ENCODE measurements at places on chromosomes 2 and 18.
A peak's percentile ranks its signal among the peaks of the same experiment; 100 is the strongest.

- no peak for DNase-seq
These were observed 102.7 kb downstream of the CDCA7 start for GRCh38 chr2:173457366-173457765.

- DNase-seq: peak; percentile 21
These were observed 47.1 kb upstream of the SELENOI start for GRCh38 chr2:26298638-26299393.

- DNase-seq: no peak
These were observed 67.2 kb upstream of the FRZB start for GRCh38 chr2:182933629-182934028.

- DNase-seq: no peak
These were observed 73.4 kb downstream of the TWIST2 start for GRCh38 chr2:238921259-238921658.

DNA sequence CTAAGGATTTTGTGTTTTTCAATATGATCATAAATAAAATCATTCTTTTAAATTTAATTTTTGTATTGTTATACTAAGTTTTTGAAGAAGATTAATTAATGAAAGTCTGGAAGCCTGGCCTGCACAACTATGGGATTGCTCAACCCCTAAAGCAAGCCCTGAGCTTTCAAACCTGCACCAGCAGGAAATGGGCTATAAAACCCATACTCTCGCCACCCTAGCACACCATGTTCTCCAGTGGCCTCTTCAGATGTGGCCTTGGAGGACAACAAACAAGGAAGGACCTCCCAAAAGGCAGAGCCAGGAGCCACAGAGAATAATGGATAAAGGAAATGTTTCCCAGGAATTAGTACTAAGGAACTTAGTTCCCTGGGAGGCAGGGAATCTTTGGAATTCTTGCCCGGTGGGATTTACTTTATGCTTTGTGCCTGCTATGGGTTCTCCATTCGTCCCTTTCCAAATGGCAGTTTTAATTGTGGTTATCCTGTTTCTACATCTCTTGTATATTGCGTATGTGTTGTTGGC lies 212.5 kb downstream of the ZFP36L2 start:
- DNase-seq: no peak

- no peak for DNase-seq
These were observed 49.0 kb upstream of the TMEM87B start for GRCh38 chr2:112006076-112006410.

DNA sequence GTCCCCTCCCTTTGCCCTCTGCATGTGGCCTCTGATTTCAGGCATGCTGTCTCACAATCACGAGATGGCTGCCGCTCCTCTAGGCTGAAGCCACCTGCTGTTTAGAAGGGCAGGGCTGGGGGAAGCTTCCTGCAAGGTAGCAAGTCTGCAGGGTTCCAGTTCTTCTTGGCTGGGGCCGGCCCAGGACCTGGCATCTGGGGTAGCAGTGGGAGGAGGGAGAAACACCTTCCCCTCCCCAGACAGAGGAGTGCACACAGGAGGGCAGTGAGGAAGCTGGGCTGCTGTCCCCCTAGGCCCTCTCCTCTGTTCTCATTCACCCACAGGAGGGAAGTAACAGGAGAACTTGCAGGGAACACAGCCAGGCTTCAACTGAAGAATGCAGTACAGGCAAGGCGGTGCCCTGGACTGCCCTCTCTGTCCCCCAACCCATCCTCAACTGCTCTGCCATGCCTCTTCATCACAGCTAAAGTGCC lies 345.9 kb upstream of the HS6ST1 start:
- no peak for DNase-seq

DNA sequence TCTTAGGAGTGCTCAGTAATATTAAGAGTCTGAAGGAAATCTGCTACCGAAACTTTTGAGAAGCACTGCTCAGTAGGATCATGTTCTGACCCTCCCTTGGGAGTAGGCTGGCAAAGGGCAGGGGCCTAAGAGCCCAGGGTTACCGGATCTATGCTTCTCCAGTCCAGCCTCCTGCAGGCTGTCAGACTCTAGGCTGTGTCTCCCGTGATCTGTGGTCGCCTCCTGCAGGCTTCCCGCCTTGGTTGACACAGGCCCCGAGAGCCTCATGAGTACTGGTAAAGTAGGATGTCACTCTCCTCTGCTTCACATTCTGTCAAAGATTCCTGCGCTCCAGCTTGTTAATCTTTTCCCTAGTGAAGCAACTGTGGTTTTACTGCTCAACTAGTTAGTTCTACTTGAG lies 647.8 kb upstream of the RAB6C start:
- DNase-seq: no peak

- peak; percentile 71 for DNase-seq
These were observed 6.0 kb upstream of the INPP5D start for GRCh38 chr2:233053928-233054784.

DNA sequence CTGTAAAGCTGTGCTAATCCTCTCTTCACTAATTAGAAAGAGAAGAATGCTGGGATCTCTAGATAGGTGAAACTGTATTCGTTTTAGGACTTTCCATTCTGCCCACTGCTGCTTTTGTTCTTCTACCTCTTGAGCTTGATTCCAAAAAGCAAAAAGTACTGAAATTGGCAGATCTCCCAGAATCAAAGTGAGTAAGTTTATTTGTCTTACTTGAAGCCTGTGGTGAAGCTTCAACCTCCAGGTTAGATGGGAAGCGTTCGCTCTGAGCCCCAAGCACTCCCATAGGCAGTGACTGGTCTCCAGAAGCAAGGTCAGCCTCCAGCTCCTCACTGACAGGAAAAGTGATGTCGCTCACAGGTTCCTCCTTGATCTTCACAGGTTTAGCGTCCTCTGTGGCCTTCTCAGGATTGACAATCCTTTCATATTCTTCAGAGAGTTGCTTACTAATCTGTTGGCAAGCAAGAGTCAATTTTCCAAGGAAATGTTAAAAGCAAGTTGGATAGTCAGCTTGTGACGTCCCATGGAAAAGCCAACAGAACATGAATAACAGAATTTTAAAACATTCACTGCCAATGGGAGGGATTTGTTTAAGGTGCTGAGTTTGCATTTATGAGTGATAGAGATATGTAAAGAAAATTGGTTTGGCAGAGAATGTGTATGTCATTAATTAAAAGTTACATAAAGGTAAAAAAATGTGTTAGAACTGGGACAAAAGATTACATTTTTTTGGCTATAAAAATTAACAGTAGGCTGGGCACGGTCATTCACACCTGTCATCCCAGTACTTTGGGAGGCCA lies 8.1 kb downstream of the SUPT7L start:
- DNase-seq: no peak

DNA sequence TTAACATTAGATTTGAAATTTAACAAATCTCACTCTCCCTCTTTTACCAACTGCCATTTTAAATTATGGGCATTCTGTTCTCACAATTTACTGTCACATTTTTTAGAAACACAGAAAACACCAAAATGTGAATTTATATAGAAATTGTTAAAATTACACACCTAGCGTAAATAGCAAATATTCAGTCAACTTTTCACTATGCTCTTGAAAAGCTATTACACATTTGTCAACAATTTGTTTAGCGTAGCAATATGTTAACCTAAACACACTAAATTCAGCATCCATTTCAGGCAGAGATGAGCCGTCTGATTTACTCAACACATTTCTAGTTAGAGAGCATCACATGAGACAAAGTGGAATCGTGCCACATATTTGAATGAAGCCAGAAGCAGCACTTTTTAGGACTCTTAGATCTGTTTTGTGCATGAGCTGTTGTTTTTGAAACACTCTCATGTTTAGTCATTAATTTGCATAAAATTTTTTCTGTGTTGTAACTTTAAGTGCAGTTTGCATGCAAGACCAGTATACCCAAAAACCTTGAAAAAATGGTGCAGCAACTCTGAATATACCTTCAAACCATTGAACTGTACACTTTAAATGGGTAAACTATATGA lies 8.2 kb downstream of the TTC32 start:
- no peak for DNase-seq

DNA sequence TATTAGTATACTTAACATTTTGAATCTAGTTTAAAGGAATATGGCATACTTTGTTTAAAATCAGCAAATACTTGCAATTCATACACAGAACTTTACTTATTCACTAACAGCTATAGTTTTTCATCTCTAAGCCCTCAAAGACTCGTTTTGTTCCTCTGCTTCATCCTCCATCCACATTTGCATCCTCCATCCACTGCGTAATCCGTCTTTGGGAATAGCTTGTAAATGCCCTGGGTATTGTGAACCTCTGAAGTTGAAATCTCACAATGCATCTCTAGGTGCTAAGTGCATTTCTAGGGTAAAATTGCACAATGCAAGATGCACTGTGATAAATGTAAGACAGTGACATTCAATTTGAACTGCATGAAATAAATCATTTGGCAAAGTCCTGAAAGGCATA lies 115.8 kb upstream of the CDCA7 start:
- no peak for DNase-seq

DNA sequence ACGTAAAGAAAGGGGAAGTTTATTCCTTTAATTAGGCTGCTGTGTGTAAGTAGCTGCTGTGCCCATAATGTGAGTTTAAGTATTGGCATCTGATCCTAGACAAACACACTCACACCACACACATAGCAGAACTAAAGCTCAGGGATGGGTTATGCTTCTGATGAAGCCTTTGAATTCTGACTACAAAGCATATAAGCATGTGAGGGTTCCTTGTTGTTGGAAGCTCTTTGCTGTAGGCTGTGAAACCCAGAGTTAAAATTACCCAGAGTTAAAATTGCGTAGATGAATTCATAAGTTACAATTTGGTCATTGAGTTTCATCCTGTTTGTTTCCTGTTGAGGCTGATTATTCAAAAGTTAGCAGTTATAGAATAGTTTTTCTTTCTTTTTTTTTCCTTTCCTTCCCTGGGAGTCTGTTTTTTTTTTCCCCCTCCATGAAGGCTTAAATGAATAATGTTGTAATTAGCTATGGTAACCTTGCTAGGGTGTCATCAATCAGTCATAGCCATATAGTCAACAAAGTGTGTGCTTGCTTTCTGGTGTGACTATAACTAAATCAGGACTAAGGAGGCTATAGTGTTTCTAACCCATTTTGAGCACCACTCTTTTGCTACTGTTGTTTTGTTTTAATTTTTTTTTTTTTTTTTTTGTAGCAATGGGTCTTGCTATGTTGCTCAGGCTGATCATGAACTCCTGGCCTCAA lies 426.1 kb downstream of the PARD3B start:
- DNase-seq: no peak

GRCh38 chr18:58863539-58864145 lies 1.0 kb upstream of the ZNF532 start:
- DNase-seq: peak; percentile 5

Data from activated CD4-positive, alpha-beta T cell treated with anti-CD3 and anti-CD28 coated beads, Interleukin-2, amount 50 U/mL, for 4 hours (primary cell).